ENCODE measurements at places on chromosomes 1 and 21. TPM values are rescaled to one million over a fixed set of nuclear protein-coding genes. Genes with fewer than 3 reads are reported as not detected.

Gene ZNF695
- 4.4 TPM for polyA plus RNA-seq

Gene MROH9
- polyA plus RNA-seq: 0.40 TPM

Gene OR2G6
- 0.04 TPM for polyA plus RNA-seq

Gene AK2
- 181 TPM for polyA plus RNA-seq

Gene ATP1A2
- polyA plus RNA-seq: 8.7 TPM

Gene OR2T1
- polyA plus RNA-seq: not detected

Gene LMOD1
- 4.4 TPM for polyA plus RNA-seq

Gene CGN
- 34.6 TPM for polyA plus RNA-seq

Gene PGBD5
- 4.3 TPM for polyA plus RNA-seq

Gene TRABD2B
- 4.0 TPM for polyA plus RNA-seq

Gene S100B
- polyA plus RNA-seq: 3.7 TPM

Gene RIMKLA
- polyA plus RNA-seq: 0.78 TPM

Measured in right lung (tissue), 10 donors.